Calu3 (cell line): ENCODE measurements at places on chromosomes 13 and 19. TPM values are rescaled to one million over a fixed set of nuclear protein-coding genes. Genes with fewer than 3 reads are reported as not detected.
A peak's percentile ranks its signal among the peaks of the same experiment; 100 is the strongest.

GRCh38 chr13:25923217-25924085 is 128.4 kb downstream of the SHISA2 start:
- DNase-seq: no peak

GRCh38 chr13:95603887-95604555 is 40.5 kb downstream of the DZIP1 start:
- peak; percentile 77 for DNase-seq

GRCh38 chr13:70424928-70425327 is 316.7 kb upstream of the KLHL1 start:
- DNase-seq: no peak

DNA sequence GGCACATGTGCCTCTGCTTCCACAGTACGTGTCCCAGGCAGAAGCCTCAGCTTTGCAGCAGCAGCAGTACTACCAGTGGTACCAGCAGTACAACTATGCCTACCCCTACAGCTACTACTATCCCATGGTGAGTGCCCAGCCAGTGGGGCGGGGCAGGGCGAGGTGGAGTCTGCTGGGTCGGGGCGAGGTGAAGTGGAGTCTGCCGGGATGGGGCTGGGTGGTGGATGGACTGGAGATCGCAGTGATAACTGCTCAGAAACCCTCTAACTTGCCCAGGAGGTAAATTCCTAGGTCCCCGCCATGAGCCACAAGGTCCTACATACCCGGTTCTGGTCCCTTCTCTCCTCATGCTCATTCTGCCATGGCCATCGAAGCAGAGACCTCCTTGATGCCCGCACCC is 3.6 kb downstream of the LENG8 start:
- no peak for DNase-seq

- DNase-seq: peak; percentile 49
Measured at GRCh38 chr19:3575260-3575741, 2.6 kb downstream of the HMG20B start.

DNA sequence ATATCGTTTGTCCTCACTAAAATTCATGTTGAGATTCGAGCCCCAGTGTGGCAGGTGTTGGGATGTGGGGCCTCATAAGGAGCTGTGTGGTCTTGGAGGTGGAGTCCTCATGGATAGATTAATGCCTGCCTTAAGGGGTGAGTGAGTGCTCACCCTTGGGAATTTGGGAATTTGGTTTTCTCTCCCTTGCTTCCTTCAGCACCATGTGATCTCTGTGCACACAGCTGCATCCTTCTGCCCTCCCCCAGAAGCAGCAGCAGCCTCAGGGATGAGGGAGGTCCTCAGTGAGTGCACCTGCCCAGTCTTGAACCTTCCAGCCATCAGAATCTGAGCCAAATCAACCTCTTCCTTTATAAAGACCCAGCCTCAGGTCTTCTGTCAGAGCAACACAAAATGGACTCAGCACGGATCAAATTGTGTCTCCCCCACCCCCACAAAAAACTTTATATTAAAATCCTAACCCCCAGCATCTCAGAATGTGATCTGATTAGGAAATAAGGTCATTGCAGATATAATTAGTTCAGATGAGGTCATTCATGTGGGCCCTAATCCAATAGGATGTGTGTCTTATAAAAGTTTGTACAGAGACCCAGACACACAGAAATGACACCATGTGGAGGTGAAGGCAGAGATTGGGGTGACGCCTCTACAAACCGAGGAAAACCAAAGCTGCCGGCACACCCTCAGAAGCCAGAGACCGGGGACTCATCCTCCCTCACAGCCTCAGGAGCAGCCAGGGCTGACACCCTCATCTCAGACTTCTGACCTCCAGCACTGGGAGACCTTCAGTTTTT is 12.9 kb downstream of the CYTH2 start:
- no peak for DNase-seq

DNA sequence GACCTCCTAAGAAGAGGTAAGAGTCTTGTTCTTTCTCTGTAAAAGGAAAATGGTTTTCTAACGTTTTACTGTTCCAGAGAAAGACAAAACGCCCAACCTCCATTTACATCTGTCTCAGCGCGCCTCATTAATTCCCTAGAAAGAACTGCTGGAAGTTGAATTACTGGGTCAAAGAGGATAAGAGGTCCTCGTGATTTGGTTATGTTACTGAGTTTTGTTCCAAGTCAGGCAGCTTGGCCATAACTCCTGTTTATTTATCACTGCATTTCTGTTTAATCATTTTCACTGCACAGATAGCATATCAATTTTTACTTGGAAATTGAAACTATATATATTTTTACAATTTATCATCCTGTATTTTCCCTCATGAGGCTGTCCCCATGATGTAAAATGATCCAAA is 112.9 kb upstream of the PEG3 start:
- DNase-seq: no peak

- DNase-seq: peak; percentile 53
Measured at GRCh38 chr19:1780272-1780958, 27.1 kb downstream of the ONECUT3 start.

GRCh38 chr13:53160211-53160610 is 131.6 kb downstream of the OLFM4 start:
- DNase-seq: no peak

DNA sequence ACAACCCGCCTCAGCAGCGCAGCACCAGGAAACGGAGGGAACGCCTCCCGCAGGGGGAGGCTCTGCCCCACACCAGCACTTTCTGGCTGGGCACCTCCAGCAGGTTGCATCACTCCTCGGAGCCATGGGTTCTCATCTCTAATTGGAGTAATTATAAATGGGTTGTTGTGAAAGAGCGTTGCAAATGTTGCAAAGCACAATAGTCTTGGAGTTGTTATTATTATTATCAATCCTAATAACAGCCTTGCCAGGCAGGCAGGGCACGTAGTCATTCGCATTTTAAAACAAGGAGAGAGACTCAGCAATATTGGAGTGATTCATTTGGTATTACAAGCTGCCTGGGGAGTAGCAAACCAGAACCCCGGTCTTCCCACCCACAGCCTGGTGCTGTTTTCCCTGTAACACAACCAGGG is 108.6 kb upstream of the GJB6 start:
- DNase-seq: no peak

- no peak for DNase-seq
Measured at GRCh38 chr13:87894059-87894458, 222.9 kb downstream of the SLITRK5 start.

GRCh38 chr19:53826876-53827275 is 2.8 kb upstream of the NLRP12 start:
- no peak for DNase-seq

DNA sequence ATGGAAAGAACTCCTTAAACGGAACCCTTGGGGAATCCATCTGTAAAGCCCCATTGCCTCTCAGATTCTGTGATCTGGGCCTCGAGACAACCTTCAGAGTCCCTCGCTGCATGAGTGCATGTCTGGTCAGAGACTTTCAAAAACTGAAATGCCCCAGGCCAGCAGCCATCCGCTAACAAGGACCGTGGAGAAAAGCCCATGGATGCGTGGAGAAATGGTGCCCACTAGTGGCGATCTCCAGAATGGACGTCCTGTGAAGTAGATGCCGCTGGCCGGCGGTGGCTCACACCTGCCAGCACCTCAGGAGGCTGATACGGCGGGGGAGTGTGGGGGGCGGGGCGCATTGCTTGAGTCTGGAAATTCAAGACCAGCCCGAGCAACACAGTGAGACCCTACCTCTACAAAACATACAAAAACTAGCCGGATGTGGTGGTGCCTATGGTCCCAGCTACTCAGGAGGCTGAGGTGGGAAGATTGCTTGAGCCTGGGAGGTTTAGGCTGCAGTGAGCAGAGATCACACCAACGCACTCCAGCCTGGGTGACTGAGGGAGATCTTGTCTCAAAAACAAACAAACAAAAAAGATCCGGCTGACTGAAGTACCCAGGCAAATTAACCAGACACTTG is 7.9 kb upstream of the CDC16 start:
- peak; percentile 64 for DNase-seq

DNA sequence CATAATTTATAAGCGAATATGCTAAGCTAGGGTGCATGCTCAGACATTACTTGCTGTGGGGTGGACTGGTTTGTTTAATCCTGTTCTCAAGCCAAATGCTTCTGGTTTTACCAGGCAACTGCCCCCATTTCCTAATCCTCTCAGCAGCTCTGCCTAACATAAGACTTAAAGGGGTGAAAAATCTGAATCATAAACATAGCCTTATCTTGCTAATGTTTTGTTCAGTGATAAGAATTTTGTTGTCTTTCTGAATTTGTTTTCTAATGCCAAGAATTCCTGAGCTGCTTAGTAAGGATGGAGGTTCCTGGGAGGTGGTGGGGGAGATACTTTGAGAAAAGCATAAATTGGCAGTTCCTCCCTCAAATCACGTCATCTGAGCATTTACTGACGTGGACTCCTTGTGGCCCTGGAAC is 42.7 kb downstream of the ING1 start:
- no peak for DNase-seq

- DNase-seq: no peak
Measured at GRCh38 chr13:43260999-43261398, 237.6 kb downstream of the DNAJC15 start.

DNA sequence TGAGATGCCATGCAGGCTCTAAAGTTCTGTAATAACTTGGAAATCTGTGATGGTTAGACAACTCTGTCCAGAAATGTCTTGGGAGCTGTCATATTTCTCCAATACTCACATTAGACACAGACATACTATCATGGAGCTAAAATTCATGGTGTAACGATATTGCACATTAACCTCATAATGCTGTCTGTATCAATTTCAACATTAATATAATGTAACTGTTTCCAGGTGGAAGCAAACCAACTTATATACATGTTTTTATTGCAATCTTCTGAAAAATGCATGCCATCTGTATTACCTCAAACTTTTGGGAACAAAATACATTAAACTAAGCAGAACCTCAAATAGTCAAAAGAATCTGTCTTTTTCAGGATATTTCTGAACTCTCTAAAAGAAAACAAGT is 14.7 kb upstream of the SPART start:
- DNase-seq: no peak

The FFAR2 gene
- not detected in 2 replicates for total RNA-seq

The IZUMO2 gene
- total RNA-seq: not detected in 2 replicates

The ZNF773 gene
- total RNA-seq: 13.4 and 17.2 TPM in 2 replicates

The ALOX5AP gene
- total RNA-seq: not detected in 2 replicates

The NALCN gene
- 2.0 and 2.8 TPM in 2 replicates for total RNA-seq

The KCNN1 gene
- total RNA-seq: not detected in 2 replicates

The NFIX gene
- total RNA-seq: 16.4 and 21.9 TPM in 2 replicates

The ZNF418 gene
- 2.1 and 2.3 TPM in 2 replicates for total RNA-seq
